Psoas muscle (tissue), 8 donors: ENCODE measurements at places on chromosomes 11 and 22. TPM values are rescaled to one million over a fixed set of nuclear protein-coding genes. Genes with fewer than 3 reads are reported as not detected.

NXF1 gene
- total RNA-seq = 42.3 TPM

MAJIN gene
- total RNA-seq = not detected

CCDC87 gene
- 0.36 TPM for total RNA-seq

MS4A3 gene
- not detected for total RNA-seq

LRRC32 gene
- 32.9 TPM for total RNA-seq

GRCh38 chr11:26762089-26762488, 40.2 kb upstream of the SLC5A12 start:
- H3K27ac ChIP-seq = no peak overlapping the region
- H3K4me1 ChIP-seq = no peaks in the 10 kb centered on the region
- no peak for DNase-seq
- H3K4me3 ChIP-seq = no peak overlapping the region

GRCh38 chr11:33040862-33041453, 1.6 kb downstream of the TCP11L1 start:
- peaks cover 9% of the 10 kb centered on the region for H3K4me1 ChIP-seq
- H3K4me3 ChIP-seq = peak overlapping the region; percentile 94
- H3K36me3 ChIP-seq = peaks cover 19% of the 10 kb centered on the region
- no peak for DNase-seq

DNA sequence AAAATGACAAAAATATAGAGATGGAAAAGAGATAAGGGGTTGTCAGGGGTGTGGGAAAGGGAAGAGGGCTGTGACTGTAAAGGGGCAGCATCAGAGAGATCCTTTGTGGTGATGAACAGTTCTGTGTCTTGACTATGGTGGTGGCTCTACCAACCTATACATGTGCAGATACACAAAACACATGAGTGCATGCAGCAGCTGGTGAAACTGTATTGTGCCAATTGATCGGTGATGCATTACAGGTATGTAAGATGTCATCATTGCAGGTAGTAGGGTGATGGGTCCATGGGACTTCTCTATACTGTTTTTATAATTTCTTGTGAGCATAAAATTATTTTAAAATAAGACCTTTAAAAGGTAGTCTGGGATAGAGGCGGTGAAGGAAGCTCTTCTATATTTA, 24.1 kb upstream of the ZDHHC13 start:
- H3K27ac ChIP-seq = no peak overlapping the region
- no peaks in the 10 kb centered on the region for H3K4me1 ChIP-seq
- H3K4me3 ChIP-seq = no peak overlapping the region
- no peaks in the 10 kb centered on the region for H3K36me3 ChIP-seq
- DNase-seq = no peak
- peaks cover 3% of the 10 kb centered on the region for H3K27me3 ChIP-seq

DNA sequence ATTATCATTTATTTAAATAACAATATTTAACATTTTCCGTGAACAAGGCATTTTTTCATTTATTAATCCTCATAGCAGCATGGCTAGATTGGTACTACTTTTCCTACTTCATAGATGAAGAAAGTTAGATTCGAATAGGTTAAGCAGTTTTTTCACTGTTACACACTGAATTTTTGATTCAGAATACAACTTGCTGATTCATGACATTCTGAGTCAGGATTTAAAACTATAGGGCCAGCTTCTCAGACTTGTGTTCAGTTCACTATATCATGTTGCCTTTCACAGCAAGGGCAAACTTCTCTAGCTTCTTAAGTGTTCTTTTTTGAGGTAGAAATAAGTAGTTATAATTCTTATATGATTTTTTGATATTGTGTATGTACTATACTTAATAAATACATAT, 31.5 kb downstream of the CYP2R1 start:
- no peak overlapping the region for H3K27ac ChIP-seq
- H3K36me3 ChIP-seq = no peaks in the 10 kb centered on the region
- H3K27me3 ChIP-seq = no peaks in the 10 kb centered on the region
- H3K4me3 ChIP-seq = no peak overlapping the region
- H3K4me1 ChIP-seq = no peaks in the 10 kb centered on the region

DNA sequence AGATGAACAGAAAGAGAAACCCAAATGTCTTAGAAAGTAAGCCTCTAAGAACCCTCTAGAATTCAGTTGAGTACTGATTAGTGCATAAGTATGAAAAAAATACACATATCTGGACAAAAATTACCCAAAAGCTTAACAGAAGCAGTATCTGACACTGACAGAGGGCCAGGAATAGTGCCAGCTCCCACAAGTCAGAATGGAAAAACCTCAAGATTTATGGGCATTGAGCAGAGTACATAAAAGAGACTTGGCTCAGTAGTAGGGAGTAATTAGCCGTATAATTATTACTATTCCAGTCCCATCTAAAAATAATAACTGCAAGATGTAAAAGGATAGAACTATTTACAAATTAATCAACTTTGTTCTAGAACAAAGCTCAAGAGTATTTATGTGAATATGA, 834.5 kb downstream of the FAM181B start:
- H3K27ac ChIP-seq = no peak overlapping the region
- no peaks in the 10 kb centered on the region for H3K4me1 ChIP-seq
- no peaks in the 10 kb centered on the region for H3K27me3 ChIP-seq
- no peak for DNase-seq

- H3K36me3 ChIP-seq = no peaks in the 10 kb centered on the region
- H3K27ac ChIP-seq = no peak overlapping the region
- H3K4me1 ChIP-seq = no peaks in the 10 kb centered on the region
- no peak for DNase-seq
- H3K27me3 ChIP-seq = no peaks in the 10 kb centered on the region
These were observed 1941.0 kb upstream of the RAG2 start for GRCh38 chr11:38538866-38539680.

DNA sequence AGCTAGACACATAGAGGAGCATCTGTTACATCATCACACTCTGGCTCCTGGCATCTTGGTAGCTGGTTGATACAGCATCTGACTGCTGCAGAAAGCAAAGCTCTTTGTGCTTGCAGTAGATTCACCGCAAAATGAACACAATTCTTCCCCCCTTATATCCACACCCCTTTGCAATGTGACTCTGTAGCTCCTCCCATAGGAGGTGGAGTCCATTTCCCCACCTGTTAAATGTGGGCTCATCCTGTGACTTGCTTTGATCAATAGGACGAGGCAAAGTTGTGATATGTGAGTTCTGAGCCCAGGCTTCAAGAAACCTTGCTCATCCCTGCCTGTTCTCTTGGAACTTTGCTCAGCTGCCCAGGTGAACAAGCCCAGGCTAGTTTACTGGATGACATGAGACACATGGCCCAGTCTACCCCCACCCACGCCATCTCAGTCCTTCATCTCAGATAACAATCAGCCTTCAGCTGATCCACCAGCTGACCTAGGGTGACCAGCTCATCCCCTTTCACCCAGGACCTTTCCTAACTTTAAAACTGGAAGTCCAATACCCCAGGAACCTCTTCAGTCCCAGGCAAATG, 272.2 kb downstream of the TENM4 start:
- H3K27me3 ChIP-seq = no peaks in the 10 kb centered on the region
- no peaks in the 10 kb centered on the region for H3K4me1 ChIP-seq
- no peak overlapping the region for H3K4me3 ChIP-seq
- no peaks in the 10 kb centered on the region for H3K36me3 ChIP-seq

- H3K36me3 ChIP-seq = no peaks in the 10 kb centered on the region
- no peaks in the 10 kb centered on the region for H3K27me3 ChIP-seq
- DNase-seq = peak; percentile 7
- no peak overlapping the region for H3K27ac ChIP-seq
These were observed 1.6 kb downstream of the C1QTNF6 start for GRCh38 chr22:37186228-37186996.

DNA sequence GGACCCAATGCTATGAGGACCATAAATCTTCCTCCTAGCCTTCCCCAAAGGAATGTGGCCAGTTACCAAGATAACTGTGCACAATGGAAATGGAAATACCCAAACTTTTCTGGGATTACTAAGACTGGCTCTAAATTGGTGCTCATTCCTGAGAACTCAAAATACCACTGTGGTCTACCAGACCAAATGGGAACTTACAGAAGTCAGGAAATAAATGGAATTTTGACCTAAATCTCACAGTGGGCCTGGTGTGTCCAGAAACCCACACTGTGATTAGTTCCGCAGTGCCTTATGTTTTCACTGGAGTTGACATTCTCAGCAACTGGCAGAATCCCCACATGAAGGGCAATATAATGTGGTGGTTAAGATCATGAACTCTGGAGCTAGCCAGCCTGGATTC, 99.4 kb upstream of the ZC3H12C start:
- no peak overlapping the region for H3K27ac ChIP-seq
- H3K27me3 ChIP-seq = no peaks in the 10 kb centered on the region
- H3K4me1 ChIP-seq = peaks cover 4% of the 10 kb centered on the region

- H3K4me1 ChIP-seq = no peaks in the 10 kb centered on the region
- no peak overlapping the region for H3K4me3 ChIP-seq
- DNase-seq = no peak
These were observed 3.6 kb upstream of the OR2AT4 start for GRCh38 chr11:75100314-75100713.
